ENCODE measurements at places on chromosomes 6 and 20.

- DNase-seq = no peak
These were observed 295.9 kb downstream of the NKAIN2 start for GRCh38 chr6:124099520-124099919.

GRCh38 chr6:116745176-116745575 lies 20.3 kb downstream of the FAM162B start:
- no peak for DNase-seq

GRCh38 chr6:157163434-157164159 lies 159.7 kb downstream of the TMEM242 start:
- no peak for DNase-seq

- DNase-seq = no peak
These were observed 979 bp upstream of the SOD2 start for GRCh38 chr6:159693894-159694545.

DNA sequence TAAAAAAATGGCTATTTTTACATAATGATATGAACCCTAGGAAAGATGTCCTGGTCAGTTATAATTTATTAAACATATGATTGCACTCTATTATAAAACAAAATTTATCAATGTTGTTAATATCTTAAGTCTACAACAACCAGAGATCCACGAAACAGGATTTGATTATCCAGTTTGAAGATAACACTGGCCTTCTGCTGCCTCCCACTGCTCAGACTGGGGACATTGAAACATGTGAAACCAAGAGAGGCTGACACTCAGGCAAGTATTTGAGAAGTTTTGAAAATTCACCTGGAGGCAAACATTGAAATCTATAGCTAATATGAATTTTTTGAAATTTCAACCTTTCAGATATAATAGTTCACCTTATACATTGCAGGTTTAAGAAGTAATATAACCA lies 219.3 kb upstream of the HSF2 start:
- DNase-seq = no peak
